ENCODE measurements at places on chromosomes 7 and 10. TPM values are rescaled to one million over a fixed set of nuclear protein-coding genes. Genes with fewer than 3 reads are reported as not detected.

- DNase-seq = no peak
Observed at GRCh38 chr10:5608608-5609220, 57.7 kb downstream of the ASB13 start.

DNA sequence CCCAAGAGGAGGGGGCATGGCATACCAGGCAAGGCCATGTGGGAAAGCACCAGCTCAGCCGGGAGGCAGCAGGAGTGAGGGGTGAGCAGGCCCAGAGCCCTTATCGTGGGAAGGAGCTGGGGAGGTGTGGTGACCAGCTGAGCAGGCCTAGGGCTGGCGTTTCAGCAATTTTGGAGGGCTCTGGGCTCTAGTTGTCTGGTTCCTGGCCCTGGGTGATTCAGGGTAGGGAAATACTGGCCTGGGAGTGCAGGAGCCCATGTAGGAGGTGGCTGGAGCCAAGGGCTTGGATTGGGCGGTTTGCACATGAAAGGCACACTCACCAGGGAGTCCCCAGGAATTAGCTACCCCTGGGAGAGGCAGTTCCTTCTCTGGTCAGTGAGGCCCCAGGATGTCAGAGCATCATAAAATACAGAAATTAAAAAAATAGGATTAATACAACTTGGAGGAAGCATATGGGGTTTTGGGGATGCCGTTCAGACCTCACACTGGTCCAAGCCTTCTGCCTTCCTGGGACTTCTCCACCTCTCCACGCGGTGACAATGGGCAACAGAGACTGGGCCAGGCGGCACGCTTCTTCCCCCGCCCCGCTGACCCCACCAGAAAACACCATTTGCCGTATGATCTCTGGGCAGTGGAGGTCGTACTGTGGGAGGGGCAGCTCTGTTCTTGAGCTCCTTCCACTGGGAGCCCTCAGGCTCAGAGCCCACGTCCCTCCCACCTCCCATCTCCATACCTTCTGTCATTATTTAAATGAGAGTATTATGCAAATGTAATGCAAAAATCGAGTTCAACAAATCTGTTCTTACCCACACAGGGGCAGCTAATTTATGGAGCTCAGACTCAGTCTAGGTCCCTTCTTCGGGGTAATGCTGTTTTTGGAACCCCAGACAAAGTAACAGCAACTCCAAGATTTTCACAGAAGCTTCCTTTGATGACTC is 133.0 kb upstream of the FAM20C start:
- no peak for DNase-seq

GRCh38 chr10:13660551-13660920 is 73.8 kb downstream of the PRPF18 start:
- DNase-seq = no peak

- DNase-seq = no peak
Observed at GRCh38 chr7:52735656-52736055, 299.8 kb upstream of the POM121L12 start.

- DNase-seq = no peak
Observed at GRCh38 chr7:143227806-143228205, 6.0 kb downstream of the TAS2R40 start.

GRCh38 chr7:139526578-139527544 is 3.4 kb downstream of the CLEC2L start:
- no peak for DNase-seq

SFR1 gene
- total RNA-seq = 18.2 TPM

FZD1 gene
- 10.9 TPM for total RNA-seq
